Activated effector memory CD4-positive, alpha-beta T cell treated with anti-CD3 and anti-CD28 coated beads, Interleukin-2, amount 50 U/mL, for 16 hours (primary cell): ENCODE measurements at places on chromosomes 5 and 9.

DNA sequence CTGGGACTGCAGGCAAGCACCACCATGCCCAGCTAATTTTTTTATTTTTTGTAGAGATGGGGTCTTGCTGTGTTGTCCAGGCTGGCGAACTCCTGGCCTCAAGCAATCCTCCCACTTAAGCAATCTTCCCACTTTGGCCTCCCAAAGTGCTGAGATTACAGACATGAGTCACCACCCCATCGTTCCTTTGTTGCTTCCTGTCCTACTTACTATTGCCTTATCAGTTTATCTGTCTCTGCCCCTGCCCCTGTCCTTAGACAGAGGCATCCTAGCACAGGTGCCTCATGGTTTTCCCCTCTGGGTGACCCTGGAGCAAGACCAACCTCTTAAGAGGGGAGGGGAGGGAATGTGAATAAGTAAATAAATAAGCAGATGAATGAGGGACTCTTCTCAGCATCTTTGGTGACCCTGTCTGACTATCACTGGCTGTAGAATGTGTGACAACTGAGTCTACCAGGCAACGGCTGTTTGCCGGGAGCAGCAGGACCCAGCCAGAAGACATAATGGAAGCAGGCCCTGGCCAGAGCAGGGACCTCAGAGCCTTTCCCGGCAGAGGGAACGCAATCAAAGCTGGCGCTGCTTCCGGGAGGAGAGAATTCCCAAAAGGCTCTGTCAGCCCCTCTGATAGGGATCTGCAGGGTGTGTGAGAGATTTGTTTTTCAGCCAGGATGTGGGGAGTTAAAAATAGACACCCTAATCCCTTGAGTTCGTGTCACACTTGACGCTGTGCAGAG is 43.8 kb upstream of the DAB2IP start:
- no peak for DNase-seq

DNA sequence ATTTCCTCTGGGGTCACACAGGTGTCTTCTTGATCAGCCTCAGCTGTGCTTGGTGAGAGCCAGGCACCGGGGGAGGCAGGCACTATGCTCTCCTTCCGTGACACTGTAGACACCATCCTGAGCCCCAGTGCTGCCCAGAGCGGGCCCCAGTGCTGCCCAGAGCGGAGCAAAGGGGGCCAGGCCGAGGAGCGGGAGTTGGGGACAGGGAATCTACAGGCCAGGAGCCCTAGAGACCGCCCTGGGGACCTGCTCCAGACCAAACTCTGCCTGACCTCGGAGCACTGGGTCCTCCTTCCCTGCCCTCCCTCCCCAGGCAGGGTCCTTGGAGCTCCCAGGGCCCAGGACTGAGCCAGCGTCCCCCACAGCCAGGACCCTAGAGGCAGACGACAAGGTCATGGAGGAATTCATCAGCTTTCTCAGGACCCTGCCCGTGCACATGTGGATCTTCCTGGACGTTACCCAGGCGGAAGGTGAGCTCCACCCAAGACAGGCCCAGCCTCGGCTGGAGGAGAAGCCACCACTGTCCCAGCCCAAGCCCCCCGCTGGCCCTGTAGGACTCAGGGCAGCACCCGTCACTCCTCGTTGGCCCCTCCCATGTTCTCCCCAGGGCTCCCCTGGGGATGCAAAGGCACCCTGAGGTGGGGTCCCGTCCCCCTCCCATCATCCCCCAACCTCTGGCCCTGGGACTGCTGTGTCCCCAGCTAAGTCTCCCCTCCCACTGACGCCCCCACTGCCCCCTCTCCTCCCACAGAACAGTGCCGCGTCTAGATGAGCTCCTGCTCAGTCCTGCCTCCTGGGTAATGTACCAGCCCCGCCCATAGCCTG is 30.2 kb downstream of the PAEP start:
- no peak for DNase-seq

DNA sequence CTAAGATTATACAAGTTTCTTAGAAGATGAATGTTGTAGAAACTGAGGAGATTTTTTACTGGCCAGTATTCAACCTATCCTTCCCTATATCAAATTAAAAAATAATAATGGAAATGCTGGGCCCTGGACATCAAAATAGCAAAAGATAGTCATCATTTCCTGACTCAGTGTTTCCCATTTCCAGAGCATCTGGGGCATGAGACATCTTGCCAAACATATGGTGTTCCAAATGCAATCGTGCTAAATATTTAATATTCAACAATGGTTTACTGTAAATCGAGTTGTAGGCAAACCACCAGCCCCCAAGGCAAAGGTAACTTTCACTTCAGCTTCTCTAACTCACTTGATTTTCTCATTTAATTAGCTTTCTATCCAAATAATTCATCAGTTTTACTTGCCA is 152.9 kb downstream of the FRMD3 start:
- DNase-seq, result no peak

- DNase-seq, result no peak
These were observed 44.7 kb downstream of the GOLM1 start for GRCh38 chr9:86054695-86055094.

- DNase-seq, result no peak
These were observed 89.7 kb upstream of the ADRA1B start for GRCh38 chr5:159826351-159827214.
